CD4-positive, alpha-beta T cell treated with Interleukin-4 for 1 hour (primary cell): ENCODE measurements at places on chromosomes 2 and 18.

DNA sequence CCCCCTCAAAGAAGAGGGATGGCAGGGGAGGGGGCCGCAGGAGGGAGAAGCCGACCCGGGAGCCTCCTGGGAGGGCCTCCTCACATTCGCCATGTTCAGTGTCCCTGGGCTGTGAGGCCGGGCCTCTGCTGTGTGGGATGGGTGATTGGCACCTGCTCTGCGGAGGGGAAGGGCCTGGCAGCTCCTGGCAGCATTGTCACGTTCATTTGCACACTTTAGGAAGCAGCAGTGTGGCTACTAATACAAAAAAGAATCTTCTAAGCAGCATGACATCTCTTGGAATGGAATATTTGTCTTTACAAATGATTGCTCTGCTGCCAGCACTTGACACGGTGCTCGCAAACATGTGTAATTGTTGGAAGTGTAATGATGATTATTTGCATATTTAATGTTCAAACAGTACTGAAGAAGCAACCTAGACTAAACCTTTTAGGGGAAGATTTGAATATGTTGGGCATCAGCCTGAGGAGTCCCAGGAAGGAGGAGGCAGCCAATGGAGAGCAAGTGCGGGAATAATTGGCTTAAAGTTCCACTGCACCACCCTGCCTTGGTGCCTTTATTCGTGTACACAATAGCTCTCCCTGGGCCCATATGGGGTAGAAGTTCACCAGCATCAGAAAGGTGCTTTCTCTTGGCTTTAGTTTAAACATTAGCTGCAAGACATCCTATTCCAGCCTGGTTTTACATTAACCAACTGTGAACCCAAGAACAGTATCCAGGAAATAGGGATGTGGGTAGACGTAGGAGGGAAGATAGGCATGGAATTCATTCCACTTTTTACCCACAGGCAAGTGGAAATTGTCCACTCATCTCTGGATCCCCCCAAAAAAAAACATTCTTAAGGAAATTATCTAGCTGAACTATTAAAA is 404.9 kb downstream of the TMEM182 start:
- DNase-seq: no peak

DNA sequence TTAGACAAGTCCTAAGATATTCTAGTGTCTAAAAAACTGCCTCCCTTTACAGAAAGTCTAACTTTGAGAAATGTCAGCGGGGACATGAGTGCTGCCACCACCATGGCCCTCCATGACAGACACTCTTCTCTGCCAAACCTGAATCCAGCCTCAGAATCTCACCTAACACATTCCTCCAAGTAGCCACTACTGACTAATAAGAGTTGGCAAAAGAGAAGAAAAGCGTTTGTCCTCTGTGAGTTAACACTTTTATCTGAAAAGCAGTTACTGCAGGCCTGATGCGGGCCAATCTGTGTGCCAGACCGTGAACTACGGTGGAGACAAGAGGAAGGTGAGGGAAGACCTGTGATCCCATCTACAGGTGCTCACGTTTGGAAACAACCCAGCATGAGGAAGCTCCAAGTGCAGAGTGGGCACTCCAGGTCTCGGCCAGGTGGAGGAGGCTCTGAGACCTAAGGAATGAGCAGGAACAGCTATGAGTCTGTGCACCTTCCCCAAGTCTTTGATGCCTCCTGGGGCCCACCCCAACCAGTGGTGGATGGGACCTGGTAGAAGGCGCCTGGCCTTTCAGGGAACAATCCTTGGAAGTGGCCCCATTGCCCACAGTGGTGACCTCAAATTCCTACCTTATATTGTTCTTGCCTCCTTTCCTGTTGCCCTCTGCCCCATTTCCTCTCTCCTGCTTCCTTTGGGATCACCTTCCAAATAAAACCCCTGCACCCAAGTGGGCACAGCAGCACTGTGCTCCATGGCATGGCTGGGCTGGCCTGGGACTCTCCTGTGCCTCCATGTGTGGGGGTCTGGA is 91.6 kb downstream of the BIN1 start:
- no peak for DNase-seq

DNA sequence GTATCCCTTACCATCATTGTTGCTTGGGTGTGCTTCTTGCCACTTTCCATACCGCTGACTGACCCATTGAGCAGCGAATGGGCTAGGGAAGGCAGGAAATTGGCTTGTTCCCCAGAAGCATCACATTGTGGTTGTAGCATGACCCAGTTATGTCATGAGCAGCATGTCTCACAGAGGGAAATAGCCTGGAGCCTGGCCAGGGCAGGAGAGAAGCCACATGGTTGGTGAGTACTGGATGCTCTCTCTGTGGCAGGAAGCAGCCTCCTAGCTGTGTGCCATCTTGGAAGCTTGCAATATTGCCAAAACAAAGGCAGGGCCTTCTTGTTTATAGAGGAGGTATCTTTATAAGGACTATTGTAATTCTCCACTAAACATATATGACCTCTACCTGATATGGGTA is 482.6 kb downstream of the PIK3C3 start:
- no peak for DNase-seq

- no peak for DNase-seq
These were observed 68.3 kb upstream of the OTOS start for GRCh38 chr2:240208631-240209211.

GRCh38 chr2:143300536-143300935 is 171.3 kb downstream of the ARHGAP15 start:
- DNase-seq: no peak

DNA sequence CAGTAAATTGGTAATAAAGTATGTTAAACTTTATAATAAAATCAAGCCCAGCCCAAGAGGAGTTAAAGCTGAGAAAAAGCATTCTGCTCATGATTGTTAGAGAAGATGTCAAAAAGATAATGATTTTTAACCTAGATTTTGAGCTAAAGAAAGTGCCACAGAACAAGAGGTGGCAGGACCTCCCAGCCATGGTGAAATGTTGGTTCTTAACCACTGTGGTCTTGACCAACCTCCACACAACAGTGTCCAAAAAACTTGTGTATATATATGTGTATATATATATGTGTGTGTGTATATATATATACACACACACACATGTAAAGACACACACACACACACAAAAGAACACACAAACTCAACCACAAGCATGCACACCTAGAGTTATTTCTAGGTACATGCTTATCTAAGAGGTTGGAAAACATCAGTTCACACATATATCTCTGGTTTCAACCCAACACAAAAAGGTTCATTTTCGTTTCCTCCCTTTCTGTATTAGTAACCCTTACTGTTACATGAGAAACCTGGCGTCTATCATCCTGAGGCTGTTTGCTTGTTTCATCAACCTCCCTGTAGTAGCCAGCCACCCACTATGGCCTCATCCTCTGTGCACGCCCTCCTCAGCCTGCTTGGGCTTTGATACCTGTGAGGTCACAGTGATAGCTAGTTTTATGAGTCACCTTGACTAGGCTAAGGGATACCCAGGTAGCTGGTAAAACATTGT is 631.8 kb upstream of the ID2 start:
- DNase-seq: no peak

DNA sequence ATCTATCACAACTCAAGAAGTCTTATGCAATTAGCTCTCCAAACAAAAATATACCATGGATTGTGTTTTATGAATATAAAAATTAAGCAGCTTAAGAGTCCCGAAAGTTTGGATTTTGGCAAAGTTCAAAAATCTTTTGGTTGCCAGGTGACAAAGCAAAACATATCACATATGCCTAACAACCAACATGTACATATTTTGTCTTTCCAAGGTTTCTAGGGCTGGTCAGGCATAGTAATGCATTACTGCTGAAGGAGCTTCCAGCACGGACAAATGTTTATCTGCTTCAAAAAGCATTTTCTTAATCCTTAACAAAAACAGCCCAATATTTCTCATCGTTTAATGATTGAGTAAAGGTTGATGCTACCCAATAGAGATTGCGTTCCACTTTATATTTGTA is 1327.1 kb upstream of the ZEB2 start:
- no peak for DNase-seq

- no peak for DNase-seq
These were observed 929.2 kb upstream of the SOX11 start for GRCh38 chr2:4762951-4763376.

- DNase-seq: no peak
These were observed 38.7 kb upstream of the HNMT start for GRCh38 chr2:137925599-137925998.

DNA sequence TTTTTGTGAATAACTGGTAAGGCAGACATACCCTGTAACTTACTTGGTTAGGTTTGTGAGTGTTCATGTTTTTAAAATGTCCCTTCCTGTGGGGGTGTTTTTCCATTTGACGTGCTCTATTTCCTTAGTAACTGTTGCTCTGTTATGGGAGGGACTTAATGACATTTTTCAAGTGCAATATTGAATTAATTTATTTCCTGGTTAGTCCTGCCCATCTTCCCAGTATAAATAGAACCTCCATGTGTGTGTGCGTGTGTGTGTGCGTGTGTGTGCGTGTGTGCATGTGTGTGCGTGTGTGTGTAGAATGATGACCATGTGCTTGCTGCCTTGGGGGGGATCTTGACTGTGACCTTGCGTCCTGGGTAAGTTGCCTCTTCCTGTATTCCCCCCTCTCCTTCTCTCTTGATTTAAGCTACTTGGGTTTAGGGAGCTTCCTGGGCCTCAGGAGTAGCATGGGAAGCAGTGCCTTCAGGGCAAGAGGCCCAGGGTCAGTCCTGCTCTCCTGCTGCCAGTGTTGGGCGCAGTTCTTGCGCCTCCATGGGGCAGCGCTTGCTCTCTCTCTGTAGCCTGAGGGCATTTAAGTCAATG is 163.9 kb downstream of the LDLRAD4 start:
- peak; percentile 89 for DNase-seq

DNA sequence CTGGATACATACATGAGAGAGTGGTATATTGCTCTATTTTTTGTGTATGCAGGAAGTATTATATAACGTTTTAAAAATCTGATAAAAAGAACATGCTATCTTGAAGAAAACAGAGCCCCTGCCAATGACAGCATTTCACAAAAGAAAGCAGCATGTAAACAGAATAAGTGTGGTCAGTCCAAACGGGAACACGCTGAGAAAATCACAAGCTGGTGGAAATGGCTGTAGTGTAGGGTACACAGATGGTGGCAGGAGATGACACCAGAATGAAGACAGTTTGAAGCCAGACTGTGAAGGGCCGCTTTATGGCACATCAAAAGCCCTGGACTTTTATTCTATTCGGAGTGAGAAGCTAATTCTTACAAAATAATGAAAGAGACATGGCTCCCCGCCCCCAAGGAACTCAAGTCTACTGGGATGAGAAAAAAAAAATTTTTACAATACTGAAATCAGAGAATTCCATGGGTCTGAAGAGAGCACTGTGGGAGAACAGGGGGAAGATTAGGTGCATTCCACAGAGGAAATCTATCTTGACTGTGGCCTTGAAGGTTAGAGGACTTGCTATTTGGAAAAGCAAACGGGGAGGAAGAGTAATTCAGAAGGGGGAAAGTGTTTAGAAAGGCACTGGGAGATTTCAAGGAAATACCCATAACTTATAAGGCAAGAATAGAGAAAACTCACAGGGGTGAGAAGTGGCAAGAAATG is 217.7 kb upstream of the SMAD7 start:
- no peak for DNase-seq

GRCh38 chr18:8525692-8526091 is 83.5 kb upstream of the RAB12 start:
- DNase-seq: no peak

GRCh38 chr18:79467126-79467525 is 71.4 kb downstream of the NFATC1 start:
- no peak for DNase-seq

GRCh38 chr18:5073026-5073944 is 123.8 kb downstream of the AKAIN1 start:
- DNase-seq: peak; percentile 16

- DNase-seq: no peak
These were observed 43.2 kb upstream of the NEB start for GRCh38 chr2:151777487-151777886.

DNA sequence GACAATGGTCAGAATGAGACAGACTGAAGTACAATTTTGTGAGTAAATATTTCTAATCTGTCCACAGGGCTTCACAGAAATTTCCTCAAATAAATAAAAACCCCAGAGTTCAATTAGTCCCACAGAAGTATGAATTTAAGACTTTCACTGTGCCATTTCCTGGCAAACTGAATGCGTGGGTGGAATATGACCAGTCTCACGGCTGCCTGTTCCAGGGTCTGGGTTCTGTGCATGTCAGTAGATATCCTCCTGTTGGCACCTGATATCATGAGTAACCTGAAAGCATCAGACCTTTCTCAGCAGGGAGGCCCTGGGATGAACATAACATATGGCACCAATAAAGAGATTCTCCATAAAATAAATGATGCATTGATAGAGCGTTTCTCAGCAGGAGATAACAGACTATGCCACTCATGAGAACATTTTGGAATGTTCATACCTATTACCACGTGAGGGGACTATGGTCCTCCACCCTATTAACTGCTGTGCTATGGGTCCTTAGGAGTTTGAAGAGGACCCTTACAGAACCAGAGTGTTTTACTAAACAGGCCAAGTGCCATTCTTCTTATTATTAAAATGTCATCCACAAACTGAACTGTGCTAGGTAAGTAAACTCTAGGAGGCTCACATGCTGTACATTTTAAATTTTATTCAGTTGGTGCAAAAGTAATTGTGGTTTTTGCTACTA is 10.6 kb upstream of the MALL start:
- no peak for DNase-seq

- no peak for DNase-seq
These were observed 6.3 kb downstream of the HTR2B start for GRCh38 chr2:231118614-231118942.

DNA sequence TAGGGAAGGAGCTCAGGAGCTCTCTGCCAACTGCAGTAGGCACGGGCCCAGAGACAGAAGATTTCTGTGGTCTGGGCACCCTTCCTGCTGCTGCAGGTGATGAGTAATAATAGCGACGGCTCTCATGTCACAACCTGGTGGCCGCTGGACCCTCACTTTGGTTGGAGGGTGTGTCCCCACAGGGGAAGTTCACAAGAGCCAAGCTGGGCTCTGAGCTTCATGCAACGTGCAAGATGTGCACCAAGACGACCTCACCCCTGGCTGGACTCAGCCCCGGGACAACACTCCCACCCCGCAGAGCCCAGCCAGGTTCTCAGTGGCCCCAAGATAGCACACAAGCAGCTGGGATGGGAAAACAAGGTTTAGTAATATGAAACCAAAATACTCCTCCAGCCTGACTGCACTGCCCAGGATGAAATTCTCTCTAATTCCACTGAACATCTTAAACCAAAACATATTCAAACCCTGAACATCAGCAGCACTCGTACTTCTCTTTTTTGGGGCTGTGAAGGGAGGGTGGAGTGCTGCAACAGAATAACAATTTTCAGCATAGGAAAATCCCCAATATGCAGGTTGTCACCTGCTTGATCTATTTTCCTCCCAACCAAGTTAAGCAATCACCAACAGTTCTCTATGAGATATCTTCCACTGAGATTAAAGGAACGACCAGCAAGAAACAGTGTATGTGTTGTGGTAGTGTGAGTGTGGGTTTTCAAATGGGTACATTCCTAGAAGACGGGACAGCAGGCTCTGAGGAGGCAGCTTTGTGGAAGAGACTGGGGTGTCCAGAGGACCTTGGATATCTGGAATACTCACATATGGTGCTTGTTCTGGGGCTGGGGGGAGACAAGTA is 26.5 kb downstream of the BCL2 start:
- DNase-seq: peak; percentile 60

- no peak for DNase-seq
These were observed 28.6 kb upstream of the MBOAT2 start for GRCh38 chr2:9032121-9032520.

GRCh38 chr2:70730730-70731129 is 37.3 kb downstream of the ADD2 start:
- no peak for DNase-seq

GRCh38 chr18:9933865-9934264 is 20.0 kb downstream of the VAPA start:
- no peak for DNase-seq

GRCh38 chr18:45250479-45250878 is 364.8 kb upstream of the SLC14A2 start:
- DNase-seq: no peak
